ENCODE measurements at places on chromosomes 13 and 19. TPM values are rescaled to one million over a fixed set of nuclear protein-coding genes. Genes with fewer than 3 reads are reported as not detected.

ITGBL1 gene
- polyA plus RNA-seq, result not detected

DNA sequence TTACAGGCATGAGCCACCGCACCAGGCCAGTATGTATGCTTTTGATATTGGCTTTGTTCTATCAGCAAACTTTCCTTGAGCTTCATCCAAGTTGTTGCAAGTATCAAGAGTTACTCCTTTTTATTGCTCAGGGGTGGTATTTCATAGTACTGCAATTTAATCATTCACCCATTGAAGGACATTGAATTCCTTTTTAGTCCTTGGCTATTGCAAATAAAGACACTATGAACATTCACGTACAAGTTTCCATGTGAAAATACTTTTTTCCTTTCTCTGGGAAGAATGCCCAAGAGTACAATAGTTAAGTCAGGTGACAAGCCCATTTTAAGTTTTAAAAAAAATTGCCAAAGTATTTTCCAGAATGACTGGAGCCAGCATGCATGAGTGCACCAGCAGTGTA lies 20.4 kb downstream of the CEACAM3 start:
- DNase-seq, result no peak

ZNF600 gene
- polyA plus RNA-seq, result 2.1 TPM

GRCh38 chr19:19540715-19541515 lies 2.9 kb downstream of the CILP2 start:
- peak; percentile 52 for DNase-seq

KLK12 gene
- polyA plus RNA-seq, result not detected

- DNase-seq, result no peak
Observed at GRCh38 chr19:30083125-30083681, 141.2 kb downstream of the URI1 start.

RNF17 gene
- polyA plus RNA-seq, result not detected

DNA sequence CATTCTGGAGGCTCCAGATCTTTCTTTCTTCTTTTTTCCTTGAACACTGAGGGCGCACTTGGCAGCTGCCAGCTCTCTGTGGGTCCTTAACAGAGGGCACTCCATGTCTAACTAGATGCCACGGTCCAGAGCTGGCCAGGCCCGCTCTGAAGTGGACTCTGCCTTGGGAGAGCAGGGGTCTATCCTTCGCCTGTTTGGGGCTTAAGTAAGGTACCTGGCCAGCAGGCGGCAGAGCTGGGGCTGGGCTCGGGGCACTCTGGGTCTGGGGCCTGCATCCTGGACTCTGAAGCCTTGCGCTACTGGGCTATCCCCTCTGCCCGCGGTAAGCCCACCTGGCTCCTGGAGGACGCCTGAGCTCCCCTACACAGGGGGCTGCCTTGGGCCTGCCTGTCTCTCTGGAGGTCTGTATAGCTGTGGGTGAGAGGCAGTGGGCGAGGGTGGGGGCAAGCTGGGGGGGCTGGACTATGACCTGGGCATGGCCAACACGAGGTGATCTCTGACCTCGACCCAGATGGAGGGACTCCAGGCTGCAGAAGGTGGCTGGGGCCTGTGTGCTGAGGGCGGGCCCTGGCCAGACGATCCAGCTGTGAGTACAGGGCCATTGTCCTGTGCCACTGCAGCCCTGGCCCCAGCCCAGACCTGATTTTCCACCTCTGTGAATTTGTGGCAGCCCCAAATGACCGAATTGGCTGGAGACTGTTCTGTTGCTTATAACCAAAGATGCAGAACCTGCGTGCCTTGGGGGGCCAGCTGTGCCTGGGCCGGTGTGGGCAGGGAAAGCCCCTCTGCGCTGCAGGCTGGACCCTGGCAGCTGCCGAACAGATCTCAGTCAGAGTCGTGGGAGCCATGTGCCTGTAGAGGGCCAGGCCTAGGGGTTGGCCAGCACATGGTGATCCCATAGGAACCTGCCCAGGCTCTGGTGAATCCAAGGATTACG lies 26.5 kb downstream of the CEBPG start:
- DNase-seq, result no peak

DNA sequence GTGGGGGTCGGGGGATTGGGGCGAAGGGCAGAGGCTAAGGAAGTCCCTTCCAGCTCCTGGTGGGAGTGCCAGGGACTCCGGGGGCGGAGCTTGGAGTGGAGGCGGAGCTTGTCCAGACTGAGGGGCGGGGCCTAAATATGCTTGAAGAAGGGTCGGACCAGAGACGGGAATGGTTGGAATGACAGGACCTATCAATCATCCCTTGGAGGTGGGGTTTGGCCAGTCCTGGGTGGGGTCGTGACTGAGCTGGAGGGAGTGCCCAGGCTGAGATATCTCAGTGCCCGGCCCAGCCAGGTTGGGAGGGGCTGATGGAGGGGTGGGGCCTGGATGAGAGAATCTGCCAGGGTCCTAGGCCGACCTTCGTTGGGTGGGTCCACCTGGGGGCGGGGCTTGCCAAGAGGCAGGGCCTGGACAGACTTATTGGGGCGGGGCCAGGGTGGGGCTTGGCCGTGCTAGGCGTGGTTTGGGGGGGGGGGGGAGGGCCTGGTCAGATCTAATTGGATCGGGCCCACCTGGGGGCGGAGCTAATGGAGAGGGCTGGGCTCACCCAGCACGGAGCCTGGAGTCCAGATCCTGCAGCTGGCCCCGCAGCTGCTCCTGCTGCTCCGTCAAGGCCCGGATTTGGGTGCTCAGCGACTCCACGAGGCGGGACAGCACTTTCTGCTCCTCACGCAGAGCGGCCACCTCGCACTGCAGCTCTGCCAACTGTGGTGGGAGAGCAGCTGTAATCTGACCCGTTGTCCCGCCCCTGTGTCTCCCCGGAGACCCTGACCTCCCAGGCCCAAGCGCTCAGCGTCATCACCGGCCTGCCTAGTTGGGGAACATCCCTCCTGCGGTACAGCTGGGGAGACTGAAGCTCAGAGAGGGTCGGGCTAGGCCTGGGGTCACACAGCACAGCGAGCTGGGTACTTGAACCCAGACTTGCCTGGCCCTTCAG lies 2.6 kb upstream of the WIZ start:
- peak; percentile 91 for DNase-seq

DNA sequence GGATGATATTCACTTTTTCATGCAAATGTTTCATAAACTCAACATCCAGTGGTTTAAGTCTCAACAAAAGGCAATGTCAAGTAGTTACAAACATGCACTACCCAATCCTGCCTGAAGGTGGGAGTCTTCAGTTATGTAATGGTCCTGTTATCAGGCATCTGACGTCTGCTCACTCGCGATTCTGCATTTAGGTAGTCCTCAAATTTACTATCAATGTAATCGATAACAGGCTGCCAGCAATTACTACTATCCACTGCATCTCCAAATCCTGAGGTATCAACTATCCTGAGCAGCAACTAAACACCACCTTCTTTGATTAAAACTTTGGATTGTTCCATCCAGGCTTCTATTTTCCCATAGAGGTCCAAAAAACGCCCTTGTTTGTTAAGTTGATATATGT lies 51.2 kb downstream of the NLRP12 start:
- peak; percentile 68 for DNase-seq

CD70 gene
- not detected for polyA plus RNA-seq

PRKCG gene
- polyA plus RNA-seq, result 4.2 TPM

DNA sequence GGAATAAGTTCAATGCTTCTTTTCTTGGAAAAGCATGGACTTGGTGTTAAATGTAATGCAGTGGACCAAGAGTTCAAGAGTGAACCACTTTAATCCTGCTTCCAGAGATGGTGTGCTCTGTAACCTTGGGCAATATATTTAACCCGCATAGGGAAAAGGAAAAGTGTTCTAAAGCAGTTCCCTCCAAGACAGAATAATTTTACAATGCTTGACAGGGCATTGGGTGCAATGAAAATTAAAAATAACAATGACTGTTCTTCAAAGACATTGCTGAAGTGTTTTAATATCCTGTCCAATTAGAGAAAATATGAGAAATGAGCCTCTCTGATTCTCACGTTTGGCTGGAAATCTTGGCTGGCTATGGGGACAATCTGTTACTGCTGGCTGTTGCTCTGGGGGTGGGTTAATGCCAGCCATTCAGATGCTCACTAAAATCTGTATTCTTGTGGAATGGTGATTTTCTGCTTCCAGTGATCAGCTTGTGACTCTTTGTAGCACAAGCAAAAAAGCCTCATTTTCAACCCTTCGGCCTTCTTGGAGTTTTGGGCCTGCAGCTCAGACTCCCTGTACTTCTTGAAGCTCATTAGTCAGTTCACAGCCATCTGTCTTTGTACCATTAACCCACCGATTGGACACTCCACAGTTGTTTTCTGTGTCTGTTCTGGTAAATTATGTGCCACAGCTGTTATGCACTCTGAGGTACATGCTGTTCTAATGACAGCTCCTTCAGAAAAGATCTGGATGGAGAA lies 310.6 kb downstream of the LMO7 start:
- DNase-seq, result no peak

- DNase-seq, result no peak
Observed at GRCh38 chr13:89803839-89804238, 1543.6 kb upstream of the MIR17HG start.

GRCh38 chr19:6026390-6027227 lies 48.7 kb upstream of the RANBP3 start:
- DNase-seq, result no peak

DNA sequence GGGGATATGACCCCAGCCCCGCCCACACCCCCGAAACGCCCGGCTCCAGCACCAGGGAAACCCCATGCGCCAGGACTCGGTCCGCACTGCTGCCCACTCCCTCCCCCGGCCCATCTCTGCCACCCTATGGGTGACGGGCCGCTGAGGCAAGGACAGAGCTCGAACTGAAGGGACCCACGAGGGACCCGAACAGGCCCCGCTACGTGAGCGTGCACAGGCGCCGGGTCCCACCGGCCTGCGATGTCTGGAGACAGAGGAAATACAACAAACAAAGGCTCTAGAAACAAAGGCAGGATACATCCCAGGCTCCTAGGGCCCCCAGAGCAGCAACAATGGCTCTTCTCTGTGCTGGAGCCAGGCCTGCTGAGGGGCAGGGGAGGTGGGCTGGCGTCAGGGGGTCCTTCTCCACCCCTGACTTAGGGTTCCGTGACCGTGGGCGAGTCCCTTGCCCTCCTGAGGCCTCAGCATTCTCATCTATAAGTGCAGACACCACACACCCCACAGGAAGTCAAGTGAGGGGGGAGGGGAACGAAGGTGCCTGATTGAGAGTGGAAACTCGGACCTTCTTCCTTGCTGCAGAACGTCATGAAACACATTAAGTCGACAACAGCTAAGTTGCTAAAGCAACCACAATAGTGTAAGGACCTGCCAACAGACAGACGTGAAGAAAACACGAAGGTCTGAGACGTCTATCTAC lies 3.1 kb downstream of the ABHD17A start:
- no peak for DNase-seq

DNA sequence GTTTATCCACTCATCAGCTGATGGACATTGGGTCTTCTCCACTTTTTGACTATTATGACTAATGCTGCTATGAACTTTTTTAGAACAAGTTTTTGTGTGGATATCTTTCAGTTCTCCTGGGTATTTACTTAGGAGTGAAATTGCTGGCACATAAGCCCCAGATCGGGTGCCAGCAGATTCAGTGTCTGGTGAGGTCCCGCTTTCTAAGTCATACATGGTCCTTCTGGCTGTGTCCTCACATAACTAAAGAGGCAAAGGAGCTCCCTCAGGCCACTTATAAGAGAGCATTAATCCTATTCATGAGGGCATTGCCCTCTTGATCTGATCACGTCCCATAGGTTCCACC lies 600 bp upstream of the ZNF226 start:
- no peak for DNase-seq

RUBCNL gene
- polyA plus RNA-seq, result 0.67 TPM

DNA sequence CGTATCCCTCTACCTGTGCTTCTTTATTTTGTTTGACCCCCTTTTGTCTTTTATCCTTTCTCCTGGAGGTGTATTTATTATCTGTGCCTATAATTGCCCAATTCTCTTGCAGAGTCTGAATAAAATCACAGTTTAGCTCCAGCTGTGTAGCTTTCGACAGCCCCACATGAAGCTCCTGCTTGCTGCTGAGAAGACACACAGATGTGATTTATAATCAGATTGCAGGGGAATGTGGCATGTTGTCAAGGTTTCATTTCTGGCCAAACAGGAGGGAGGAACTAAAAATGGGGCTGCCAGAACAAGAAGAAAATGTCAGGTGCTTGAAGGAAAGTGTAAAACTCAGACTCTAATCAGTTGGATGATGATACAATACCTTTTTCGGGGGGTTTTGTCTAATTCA lies 22.7 kb downstream of the CCNA1 start:
- no peak for DNase-seq

All from cardiac muscle cell (in vitro differentiated cells and primary cell).